ENCODE measurements at places on chromosomes 5 and 9.
A peak's percentile ranks its signal among the peaks of the same experiment; 100 is the strongest.

DNA sequence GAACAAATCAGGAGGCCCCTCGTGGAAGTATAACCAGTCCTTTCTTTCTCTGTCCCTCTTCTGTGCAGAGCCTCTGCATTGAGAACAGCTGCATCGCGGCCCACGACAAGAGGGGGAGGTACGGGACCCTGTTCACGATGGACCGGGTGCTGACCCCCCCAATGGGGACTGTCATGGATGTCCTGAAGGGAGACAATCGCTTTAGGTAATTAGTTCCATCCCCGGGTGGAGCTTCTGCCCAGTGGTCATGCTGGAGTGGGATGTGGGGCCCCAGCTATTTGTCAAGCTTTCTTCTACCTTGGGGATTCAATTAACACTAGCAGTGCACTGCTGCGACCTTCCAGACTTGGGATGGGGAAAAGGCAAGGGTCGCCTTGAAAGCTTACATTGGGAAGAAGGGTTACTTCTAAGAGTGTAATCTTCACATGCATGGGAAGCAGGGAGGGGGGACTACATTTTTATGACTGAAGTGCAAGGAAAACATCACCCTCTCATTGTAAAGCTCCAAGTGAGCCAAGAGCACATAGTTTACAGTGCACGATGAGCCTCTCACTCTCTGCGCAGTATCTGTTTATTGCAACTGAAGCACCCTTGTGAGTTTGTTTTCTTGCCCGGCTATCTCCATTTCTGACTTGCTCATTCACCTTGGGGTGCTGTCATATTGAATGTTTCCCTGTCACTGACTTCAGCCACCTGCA lies 27.0 kb downstream of the TGFBI start:
- DNase-seq = no peak

- no peak for DNase-seq
These were observed 15.3 kb upstream of the RNF130 start for GRCh38 chr5:180086816-180087399.

DNA sequence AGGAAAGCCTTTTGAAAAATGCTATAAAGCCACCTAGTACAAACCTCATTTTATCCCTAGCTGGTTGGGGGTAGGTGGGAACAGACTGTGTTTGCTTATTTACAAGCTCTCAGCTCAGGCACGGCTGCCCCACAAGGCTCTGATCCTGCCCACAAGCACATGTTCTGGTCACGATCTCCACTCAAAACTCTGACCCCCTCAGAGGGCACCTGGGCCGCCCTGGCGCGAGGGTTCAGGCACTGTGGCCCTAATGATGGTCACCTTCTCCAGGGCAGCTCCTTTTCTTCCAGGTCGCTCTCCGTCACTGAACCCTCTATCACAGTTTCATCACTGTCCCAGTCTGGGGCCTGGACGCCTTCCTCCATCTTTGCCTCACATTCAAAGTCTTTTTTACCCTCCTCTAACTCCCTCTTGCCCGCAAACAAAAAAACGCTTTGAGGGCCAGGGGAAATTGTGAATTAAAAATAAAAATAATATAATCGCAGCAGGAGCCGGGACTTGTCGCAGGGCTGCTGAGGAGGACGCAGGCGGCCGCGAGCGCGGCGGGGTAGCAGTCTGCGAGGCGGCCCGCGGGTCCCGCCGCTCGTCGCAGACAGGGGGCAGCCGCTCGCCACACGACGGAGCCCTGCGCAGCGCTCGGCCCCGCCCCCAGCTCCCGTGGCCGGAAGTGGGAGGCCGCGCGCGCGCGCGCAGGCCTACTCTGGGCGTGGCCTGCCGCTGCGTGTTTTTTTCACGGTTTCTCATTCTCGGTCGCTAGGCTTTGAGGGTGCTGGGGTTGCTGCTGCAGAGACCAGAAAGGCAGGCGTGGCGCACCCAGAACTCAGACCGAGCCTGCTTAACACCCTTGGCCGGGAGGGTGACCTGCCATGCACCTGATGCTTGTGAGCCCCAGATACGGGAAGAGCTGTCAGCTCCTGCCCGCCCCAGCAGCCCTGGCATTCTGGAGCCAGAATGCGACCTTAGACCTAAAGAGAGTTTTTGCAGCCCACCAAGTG lies at the start of gene ANKRD31:
ANKRD31 (minus strand) TSS at position 557 of the 995 bp plus-strand sequence; CDS start at position 365, 192 bp downstream.
- peak; percentile 77 for DNase-seq

- no peak for DNase-seq
These were observed 227.9 kb upstream of the TARS1 start for GRCh38 chr5:33212900-33213299.

- no peak for DNase-seq
These were observed 62.4 kb downstream of the SECISBP2 start for GRCh38 chr9:89380437-89381307.

DNA sequence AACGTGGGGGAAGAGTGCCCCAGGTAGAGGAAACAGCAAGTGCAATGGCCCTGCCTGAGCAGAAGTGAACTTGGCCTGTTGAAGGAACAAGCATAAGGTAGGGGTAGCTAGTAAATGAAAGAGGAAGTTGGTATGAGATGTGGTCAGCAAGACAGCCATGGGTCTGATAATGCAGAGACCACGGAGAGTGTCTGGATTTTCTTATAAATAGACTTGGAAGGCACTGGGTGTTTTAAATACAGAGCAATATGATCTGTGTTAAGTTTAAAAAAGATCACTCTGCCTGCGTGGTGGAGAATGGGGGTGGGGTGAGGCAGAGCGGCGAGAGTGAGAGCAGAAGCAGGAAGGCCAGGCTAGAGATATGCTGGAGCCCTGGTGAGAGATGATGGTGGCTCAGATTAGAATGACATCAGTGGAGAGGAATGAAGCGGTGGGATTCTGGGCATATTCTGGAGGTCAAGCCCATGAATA lies 4.2 kb downstream of the ADAM19 start:
- DNase-seq = no peak

DNA sequence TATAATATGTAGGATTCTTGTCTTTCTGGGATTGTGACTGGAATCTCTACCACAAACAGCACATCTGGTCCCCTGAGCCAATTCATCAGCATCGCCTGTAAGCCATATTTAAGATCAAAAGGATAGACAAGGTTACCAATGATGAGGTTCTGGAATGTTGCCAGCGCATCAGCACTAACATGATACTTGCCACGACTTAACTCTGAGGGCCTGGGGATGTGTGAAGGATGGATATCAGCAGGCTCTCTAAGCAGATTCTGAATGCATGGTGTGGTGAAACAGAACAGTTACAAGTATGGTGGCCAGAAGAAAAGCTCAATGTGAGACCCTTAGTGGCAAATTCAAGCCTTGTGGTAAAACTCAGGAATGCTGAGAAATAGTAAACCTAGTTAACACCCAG lies 143.0 kb downstream of the XRCC4 start:
- no peak for DNase-seq

GRCh38 chr5:15008476-15008875 lies 136.9 kb upstream of the ANKH start:
- no peak for DNase-seq

GRCh38 chr5:163635631-163636030 lies 130.2 kb downstream of the MAT2B start:
- DNase-seq = no peak

DNA sequence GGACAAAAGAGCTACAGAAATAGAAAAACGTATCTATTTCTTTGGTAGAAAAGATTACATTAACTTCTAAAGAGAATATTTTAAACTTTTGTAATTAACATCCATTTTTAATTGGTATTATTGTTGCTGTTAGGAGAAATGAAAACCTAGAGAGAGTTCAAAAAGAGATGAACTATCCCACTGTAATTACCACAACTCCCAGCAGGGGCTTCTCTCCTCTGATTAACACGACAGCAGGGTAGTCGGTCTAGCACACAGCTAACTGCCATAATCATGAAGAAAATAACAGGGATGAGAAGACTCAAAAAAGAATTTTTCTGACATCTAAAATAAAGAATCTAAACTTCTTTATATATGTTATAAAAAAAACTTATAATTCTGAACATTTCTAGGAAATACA lies 86.2 kb upstream of the CDH9 start:
- no peak for DNase-seq

GRCh38 chr9:88742483-88742882 lies 207.5 kb downstream of the NXNL2 start:
- no peak for DNase-seq

GRCh38 chr5:136094189-136094912 lies 38.3 kb upstream of the SMAD5 start:
- DNase-seq = no peak

GRCh38 chr9:16816011-16816410 lies 54.5 kb downstream of the BNC2 start:
- no peak for DNase-seq

DNA sequence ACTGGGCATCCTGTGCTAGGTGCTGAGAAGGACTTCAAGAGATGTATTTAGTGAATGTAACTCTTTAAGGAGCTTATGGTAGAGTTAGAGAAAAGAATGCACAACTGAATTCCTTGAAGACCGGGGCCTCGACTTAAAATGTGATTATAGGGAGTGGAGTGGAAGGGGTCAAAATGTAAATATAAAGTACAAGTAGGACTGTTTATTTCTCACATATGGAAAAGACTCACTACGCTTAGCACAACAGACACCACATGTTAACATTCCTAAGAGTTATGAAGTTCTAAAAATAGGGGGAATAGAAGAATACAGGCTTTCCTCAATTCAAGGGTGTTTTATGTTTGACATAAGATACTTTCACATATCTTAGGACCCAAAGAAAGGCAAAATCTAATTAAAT lies 117.8 kb upstream of the OSMR start:
- no peak for DNase-seq

GRCh38 chr5:65032250-65032649 lies 263.5 kb downstream of the CWC27 start:
- DNase-seq = no peak

DNA sequence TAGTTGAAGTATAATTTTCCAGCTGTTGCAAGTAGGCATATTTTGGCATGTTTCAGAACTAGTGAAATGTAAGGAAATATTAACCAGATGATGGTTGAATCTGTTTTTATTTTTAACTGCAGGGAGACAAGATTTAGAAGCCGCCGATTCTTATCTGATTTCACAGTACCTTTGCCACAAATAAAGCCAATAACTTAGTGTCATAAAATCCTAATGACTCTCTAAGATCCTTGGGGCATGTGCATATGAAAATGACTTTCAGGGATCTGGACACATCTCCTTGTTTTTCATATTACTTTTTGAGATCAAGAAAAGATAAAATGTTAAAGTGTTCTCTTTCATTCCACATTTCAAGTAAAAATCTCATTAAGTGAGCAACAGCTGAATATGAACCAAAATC lies 125.8 kb upstream of the CNTLN start:
- no peak for DNase-seq

- DNase-seq = no peak
These were observed 53.7 kb upstream of the EXOC3 start for GRCh38 chr5:389197-389821.

DNA sequence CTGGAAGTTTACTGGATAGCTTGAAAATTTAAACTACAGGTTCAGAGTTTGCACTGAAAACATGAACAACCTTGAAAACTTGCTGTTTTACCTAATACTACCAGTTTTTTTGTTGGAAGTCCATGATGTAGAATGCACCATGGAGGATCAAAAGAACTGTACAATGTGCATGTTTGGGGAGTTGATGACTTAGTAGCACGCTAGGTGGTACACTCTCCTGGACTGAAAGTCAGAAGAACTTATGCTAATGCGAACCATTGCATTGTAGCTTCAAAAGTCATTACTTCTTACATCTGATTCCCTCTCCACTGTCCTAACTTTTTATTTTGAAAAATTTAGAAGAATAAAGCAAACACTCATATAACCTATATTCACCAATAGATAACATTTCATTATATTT lies 211.0 kb downstream of the OSTF1 start:
- no peak for DNase-seq

All from NCI-H1930 (cell line).